ENCODE measurements at places on chromosomes 4 and X.

DNA sequence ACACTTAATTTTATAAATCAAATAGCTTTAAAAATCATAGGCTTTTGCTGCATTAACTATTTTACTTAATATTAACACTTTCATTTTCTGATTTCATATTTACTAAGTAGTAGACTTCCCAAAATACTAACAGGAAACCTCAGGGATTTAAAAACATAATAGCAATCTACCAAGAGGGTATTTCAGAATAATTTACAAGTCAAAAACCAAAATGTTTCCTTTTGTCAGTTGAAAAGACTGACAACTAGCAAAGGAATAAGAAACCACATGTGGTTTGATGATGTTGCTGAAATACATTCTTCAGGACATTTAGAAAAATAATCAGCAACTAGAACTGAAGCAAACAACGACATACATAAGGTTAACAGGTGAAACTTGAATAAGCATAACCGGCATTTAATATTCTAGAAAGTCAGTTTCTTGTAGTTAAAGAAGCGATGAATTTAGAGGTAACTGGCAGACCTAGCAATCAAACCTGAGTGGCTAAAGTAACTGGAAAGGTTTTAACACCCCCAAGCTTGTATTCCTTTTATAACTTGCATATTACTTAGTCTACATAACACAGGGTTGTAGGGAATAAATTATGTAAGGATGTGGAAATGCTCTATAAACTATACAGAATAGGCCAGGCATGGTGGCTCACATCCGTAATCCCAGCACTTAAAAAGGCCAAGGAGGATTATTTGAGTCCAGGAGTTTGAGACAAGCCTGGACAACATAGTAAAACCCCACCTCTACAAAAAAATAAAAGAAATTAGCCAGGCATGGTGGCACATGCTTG is 40.0 kb downstream of the DHX15 start:
- no peak for DNase-seq

DNA sequence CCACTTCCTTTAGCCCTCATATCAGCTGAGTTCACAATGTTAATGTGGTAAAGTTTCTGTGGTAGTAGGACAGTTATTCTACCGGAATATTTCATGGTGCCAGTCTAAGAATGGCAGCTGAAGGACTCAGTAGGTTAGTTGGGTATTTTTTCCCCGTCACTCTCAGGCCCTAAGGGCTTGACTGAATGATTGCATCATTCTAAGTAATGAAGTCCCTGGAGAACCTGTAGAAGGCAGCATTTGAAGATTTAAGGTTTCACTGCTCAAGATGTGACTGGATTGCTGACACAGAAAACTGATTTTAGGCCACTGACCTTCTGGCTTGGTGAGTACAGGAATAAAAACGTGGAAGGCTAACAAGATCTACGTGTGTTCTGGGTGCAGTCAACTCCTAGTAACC is 657.3 kb downstream of the PCDH19 start:
- DNase-seq = no peak

DNA sequence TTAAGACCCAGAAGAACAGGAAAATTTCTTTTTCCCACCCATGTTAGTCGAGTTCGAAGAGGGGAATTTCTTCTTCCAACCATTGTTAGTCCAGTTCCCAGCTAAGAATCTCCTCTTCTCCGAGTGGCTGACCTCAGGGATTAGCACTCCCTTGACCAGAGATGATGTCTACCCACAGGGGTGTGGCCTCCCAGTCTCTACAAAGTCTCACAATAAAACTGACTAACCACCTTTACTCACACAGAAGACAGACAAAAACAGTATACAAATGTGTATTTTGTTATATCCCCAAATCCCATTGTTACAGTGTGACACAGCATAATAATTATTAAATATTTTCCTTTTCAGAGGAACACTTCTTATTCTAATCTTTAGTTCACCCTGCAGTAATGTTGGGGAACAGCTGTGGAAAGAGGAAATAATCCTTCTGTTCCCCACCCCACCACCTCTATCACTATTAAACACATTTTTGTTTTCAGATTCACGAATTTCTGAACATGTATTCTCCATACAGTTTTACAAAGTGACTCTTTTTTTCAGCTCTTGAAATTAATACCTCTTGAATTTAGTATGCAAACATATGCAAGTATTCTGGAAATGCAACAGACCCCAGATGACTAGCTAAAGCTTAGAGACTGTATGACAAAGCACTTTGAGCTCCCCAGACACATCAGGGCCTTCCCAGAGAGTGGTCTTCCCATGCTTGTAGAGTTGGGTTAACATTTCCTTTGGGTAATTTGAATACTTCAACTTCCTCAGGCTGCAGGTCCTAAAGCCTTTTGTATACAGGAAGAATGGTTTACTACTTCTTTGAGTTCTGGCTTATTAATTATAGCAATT is 62.5 kb upstream of the NFKB1 start:
- DNase-seq = no peak

GRCh38 chr4:16875487-16875886 is 23.0 kb downstream of the LDB2 start:
- DNase-seq = no peak

GRCh38 chr4:183783991-183784553 is 121.0 kb upstream of the STOX2 start:
- DNase-seq = no peak

DNA sequence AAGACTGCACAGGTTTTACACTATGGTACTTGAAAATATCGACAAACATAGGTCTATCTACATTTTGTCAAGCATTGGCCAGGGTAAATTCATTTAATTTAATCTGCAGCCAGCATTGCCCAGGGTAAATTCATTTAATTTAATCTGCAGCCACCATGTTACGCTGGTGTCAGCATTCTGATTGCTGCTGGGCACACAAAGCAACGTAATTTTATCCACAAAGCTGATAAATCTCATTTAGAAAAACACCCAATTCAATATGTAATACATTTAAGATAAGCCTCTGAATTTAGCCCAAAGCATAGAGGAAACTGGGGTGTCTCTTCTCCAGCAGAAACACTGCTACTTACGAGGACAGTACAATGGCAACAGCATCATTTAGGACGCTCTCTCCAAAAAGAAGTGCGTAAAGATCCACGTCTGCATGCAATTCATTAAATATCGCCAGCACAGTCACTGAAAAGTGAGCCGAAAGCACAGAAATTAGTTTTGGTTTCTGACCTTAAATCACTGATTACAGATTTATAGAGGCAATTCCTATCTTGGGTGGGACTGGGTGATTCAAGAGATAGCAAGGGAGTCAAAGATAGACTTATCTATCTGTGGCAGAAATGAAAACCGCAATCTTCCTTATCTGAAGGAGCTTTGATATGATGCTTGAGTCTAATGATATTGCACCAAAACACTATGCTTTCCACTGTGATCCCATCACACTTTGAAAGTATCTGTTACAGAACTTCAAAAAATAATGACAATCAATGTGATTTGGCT is 88.8 kb downstream of the CHST7 start:
- no peak for DNase-seq

DNA sequence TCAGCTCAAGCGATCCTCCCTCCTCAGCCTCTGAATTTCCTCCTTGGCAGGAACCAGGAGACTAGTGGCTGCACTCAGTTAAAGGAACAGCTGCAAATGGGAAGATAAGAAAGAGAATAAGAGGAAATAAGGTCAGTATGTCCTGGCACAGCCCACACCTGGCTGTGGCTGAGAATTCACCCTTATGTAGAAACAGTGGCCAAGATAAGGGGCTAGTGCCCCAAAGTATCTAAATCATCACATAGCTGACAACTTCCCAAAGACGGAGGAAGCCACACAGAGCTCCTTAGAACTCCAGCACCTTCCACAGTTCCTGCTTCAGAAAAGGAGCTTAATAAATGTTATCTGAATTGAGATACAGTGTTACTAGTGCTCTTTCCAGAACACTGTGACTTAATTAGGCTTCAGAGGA is 2.3 kb upstream of the CHIC2 start:
- no peak for DNase-seq

- DNase-seq = no peak
These were observed 484.0 kb upstream of the CTSO start for GRCh38 chr4:156437666-156438065.

- no peak for DNase-seq
These were observed 54.2 kb downstream of the TMA16 start for GRCh38 chr4:163548481-163549243.

DNA sequence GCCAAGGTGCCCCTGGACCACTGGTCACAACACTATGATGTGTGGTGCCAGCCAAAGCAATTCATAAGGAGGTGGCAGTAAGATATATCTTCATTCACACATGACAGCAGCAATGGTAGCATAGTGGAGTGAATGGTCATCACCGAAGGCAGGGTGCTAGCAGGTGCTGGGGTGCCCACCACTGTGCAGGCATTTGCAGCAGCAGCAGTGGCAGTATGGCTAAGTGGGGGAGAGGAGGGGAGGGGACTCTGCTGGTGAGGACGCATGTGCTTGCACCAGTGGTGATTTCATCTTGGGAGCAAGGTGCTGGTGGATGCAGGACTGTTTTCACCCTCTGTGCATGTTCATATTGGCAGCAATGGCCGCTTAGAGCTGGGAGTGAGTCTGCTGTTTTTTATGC is 419.1 kb upstream of the KLHL4 start:
- DNase-seq = no peak

- no peak for DNase-seq
These were observed 118.6 kb downstream of the ZMAT1 start for GRCh38 chrX:101813200-101813599.
